ENCODE measurements at places on chromosomes 6 and 20.

- DNase-seq: no peak
These were observed 30.7 kb upstream of the ADIG start for GRCh38 chr20:38550274-38550673.

GRCh38 chr6:3875486-3875885 lies 26.3 kb downstream of the FAM50B start:
- DNase-seq: no peak

DNA sequence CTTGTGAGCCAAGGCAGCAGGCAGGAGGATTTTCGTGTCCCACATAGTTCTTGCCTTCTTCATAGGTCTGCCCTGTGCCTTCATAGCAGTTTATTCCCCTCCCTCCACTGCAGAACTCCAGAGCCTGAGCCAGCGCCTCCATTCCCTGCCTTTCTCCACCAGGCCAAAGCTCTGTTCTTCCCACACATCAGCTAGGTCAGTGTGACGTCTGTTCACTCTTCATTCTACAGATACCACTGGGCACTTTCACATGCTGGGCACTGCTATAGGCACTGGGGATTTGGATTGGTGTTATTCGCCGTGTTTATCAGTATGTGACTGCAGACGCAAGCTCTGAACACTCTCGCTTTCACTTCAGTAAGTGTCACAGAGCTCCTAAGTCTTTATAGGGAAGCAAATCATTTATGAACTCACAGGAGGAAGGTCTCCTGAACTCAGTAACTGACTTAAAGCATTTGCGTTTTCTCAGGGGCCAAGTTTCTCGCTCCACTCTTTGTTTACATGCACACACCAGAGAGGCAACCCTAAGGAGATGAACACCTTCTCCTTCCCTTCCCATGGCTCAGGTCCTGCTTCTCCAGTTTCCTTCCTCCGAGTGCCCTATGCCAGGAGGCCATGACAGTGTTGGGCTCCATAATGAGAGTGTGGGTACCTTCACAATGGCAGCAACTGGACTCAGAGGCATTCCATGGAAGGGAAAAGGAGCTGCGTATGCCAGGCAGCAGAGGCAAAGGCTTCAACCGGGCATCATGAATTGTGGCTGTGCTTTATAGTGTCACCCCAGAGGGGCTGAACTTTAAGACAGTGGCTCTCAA lies 6.3 kb upstream of the APMAP start:
- DNase-seq: no peak

DNA sequence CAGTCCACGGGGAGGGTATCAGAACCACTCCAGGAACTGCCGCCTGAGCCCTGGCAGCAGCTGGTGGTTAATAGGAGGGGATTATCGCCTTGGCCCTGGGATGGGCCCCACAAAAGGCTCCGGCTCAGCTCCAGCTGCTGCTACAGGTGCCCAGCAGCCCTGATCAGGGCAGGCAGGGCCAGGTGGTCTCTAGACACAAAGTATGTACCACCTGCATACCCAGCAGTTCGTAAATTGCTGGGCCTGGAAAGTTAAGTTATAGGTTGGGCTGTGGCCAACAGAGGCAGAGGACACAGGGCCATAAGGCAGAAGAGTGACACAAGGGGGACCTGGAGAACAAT lies 35.1 kb downstream of the RRBP1 start:
- DNase-seq: no peak

- no peak for DNase-seq
These were observed 52.4 kb downstream of the TNFAIP3 start for GRCh38 chr6:137919502-137919823.

- no peak for DNase-seq
These were observed 22.6 kb downstream of the NEDD9 start for GRCh38 chr6:11209906-11210305.

- peak; percentile 93 for DNase-seq
These were observed 52.8 kb upstream of the BMP6 start for GRCh38 chr6:7673063-7673536.

Measured in ELF-1 (cell line).